ENCODE measurements at places on chromosomes 1 and 21.

DNA sequence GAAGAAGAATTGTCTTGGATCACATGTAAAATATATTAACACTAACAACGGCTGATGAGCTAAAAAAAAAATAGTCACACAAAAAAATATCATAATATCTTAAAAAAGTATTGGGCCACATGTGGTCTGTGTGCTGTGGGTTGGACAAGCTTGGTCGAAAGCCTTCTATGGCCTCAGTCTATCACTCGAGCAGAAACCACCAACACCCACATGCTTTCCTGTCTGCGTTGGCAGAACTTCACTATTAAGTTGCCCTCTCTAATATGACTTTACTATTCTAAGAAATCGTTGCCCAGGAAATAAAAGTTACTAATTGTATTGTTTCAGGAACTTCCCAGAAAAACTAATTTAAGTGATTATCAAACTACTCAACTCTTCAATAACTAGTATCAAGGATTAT is 28.2 kb upstream of the ETS2 start:
- no peak for DNase-seq

DNA sequence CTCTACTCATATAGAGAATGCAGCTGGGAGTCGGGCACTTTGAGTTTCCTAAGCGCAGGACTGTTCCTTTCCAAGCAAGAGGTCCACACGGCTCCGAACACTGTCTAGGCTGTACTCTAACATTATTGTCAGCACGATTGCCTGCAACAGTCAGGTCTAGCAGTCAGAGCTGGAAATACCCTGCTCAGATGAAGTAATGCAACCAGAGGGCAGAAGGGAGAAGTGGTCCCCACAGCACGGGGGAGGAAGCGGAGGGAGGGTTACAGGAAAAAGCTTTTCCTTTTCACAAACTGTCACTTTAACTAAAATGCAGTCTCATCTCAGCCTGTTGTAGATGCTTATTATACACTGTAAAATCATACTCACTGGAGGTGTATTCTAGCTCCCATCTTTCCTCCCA is 98.9 kb upstream of the SLC44A3 start:
- no peak for DNase-seq

DNA sequence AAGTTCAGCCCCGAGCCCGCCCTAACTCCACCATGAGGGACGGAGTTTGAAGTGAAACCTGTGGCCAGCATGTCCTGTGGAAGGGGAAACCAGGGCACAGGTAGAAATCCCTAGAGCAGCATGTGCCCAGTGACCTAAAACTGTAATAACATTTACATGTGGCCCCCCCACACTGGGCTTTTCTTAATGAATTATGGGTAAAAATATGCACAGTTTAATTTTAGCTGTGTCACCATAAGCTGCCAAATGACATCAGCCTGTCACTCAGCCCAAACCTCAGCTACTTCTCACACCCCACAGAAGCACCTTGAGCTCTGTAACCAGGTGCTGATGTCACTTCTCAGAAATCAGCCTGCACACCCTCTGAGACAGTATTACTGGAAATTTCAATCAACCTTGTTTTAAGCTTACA is 50.0 kb upstream of the SLC19A1 start:
- DNase-seq = peak; percentile 65

- no peak for DNase-seq
These were observed 24.8 kb downstream of the PGM1 start for GRCh38 chr1:63618011-63618410.

GRCh38 chr1:185271921-185272320 is 45.1 kb downstream of the IVNS1ABP start:
- DNase-seq = no peak

DNA sequence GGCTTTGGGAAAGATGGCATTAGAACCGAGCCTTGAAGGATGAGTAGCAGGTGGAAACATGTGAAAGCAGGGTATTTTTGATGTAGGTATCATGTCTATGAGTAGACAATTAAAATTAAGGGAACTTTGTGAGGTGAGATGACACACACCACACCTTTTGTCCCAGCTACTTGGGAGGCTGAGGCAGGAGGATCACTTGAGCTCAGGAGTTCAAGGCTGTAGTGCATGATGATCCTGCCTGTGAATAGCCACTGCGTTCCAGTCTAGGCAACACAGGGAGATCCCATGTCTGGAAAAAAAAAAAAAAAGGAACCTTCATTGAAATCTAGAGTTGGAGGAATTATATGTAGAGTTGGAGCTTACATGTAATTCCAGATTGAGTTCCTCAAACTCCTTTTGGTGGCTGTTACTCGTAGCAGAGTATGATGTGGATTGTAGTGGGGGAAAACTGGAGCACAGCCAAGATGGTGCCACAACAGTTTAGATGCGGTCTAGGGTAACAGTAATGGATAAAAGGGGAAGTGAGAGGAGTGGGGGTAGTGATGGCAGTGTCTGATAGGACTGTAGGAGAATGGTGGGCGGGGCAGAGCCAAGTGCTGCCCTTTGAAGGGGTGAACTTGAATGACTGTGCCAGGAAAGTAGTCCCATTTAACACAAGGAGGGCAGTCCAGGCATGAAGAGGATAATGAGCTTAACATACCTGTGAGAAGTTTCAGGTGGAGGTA is 17.4 kb downstream of the AK4 start:
- DNase-seq = no peak

DNA sequence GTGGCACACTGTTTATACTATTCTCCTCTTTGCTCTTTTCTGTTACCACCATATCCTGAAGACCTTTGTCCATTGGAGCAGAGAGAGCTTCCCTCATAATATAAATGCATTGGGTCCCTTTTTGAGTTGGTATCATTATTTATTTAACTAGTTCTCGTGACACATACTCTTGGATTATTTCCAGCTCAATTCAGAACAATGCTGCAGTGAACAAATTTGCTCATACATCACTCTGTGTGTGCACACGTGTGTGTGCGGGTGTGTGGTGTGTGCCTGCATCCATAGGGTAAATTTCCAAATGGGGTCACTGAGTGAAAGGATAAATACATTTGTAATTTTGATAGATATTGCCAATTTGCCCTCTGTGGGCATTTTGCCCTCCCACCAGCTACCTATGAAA is 5.8 kb downstream of the PLA2G2A start:
- DNase-seq = no peak

DNA sequence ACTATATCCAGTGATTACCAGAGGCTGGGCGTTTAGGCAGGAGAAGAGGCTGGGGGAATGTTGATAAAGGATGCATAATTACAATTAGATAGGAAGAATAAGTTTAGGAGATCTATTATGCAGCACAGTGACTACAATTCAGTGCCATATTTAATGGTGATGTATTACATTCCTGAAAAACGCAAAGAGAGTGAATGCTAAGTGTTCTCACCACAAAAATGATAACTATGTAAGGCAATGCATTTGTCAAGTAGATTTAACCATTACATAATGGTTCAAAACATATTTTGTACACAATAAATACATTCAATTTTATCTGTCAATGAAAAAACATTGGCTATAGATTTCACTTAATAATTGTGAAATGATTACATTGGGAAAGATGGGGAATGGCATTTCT is 548.9 kb downstream of the NUF2 start:
- DNase-seq = no peak

DNA sequence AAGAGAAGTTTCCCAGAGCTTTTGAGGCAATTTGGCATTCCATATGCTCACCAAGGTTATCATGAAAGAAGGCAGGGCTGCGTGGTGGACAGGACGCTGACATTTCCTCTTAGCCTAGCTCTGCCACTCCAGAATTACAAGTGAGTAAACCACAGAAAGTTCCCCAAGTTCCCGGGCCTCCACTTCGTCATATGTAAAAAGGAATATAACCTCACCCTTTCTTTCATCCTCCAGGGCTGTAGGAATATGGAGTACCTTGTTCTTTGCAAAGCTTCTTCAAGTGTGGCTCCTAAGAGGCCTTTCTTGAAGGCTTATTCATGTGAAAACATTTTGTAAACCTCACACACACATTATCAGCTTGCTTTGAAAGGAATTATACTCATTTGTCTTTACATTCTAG is 210.2 kb downstream of the GREM2 start:
- no peak for DNase-seq

- no peak for DNase-seq
These were observed 43.2 kb downstream of the C1orf198 start for GRCh38 chr1:230824919-230825721.

GRCh38 chr1:114979278-114979891 is 50.2 kb upstream of the TSHB start:
- DNase-seq = peak; percentile 46

GRCh38 chr21:37907076-37907475 is 9.2 kb downstream of the KCNJ6 start:
- no peak for DNase-seq

- DNase-seq = no peak
These were observed 36.3 kb upstream of the TDRD10 start for GRCh38 chr1:154465621-154466195.

- DNase-seq = no peak
These were observed 10.7 kb downstream of the SEMA6C start for GRCh38 chr1:151135433-151136385.

DNA sequence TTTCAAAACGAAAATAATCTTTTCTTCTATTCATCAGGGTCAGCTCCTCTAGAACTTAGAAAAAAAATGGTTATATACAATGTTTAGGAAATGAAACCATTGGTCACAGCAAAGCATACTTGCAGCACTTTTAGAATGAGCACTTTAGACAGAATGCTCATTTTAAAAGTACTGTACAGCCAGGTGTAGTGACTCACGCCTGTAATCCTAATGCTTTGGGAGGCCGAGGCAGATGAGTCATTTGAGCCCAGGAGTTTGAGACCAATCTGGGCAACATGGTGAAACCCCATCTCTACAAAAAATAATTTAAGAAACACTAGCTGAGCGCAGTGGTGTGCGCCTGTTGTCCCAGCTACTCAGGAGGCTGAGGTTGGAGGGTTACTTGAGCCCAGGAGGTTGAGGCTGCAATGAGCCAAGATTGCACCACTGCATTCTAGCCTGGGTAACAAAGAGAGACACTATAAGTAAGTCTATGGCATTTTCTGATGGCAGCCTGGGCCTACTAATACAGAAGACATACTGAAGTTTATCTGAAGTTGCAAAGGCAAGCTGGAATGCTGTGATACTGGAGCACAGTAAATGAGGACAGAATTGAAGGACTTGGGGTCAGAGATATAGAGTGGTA is 48.9 kb upstream of the ZNF326 start:
- DNase-seq = no peak

DNA sequence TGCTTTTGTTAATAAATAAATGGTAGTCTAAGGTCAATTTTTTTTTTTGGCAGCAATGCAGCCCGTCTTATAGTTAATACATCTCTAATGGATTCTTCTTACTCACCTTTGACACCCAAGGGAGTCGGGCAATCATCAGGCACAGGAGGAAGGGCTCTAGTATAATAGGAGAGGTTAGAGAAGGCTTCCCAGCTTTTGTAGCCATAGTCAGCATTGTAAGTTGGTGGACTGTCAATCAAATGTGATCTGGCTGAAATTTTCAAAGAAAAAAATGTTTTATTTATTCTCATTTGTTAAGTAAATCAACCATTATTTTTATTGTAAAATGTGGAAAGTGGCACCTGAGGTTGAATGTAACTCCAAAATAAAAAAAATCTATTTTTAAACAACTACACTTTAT is 2.1 kb downstream of the PTGS2 start:
- no peak for DNase-seq

GRCh38 chr1:212769459-212770167 is 22.0 kb downstream of the NSL1 start:
- no peak for DNase-seq

DNA sequence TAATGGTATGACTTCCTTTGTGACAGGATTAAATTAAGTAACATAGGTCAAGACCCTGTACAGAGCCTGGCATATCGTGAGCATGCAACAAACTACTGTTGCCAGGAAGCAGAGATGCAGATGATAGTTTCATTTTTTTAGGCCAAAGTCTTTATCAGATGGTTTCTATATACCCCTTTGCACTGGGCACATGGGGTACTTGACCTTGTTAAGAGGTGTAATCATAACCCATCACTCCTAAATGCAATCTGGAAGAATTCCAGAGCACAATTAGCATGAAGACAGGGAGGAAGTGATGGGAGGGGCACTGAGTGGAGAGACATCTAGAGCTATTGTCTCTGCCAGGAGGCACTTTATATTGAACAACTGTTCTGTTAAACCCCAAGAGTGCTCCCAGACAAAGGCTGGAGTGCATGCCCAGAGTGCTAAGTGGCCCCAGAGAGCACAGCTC is 22.1 kb downstream of the ZBTB17 start:
- no peak for DNase-seq

- DNase-seq = no peak
These were observed 388.7 kb downstream of the ST6GALNAC3 start for GRCh38 chr1:76463278-76463677.

DNA sequence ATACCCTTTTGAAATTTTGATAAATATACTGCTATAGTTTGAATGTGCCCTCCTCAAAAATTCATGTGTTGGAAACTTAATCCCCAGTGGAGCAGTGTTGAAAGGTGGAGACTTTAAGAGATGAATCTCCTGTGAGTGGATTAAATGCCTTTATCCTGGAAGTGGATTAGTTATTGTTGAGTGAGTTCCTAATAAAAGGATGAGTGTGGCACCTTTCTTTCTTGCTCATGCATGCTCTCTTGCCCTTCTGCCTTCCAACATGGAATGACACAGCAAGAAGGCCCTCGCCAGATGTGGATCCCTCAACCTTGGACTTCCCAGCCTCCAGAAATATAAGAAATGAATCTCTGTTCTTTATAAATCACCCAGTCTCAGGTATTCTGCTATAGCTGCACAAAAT is 51.8 kb downstream of the CD160 start:
- no peak for DNase-seq

DNA sequence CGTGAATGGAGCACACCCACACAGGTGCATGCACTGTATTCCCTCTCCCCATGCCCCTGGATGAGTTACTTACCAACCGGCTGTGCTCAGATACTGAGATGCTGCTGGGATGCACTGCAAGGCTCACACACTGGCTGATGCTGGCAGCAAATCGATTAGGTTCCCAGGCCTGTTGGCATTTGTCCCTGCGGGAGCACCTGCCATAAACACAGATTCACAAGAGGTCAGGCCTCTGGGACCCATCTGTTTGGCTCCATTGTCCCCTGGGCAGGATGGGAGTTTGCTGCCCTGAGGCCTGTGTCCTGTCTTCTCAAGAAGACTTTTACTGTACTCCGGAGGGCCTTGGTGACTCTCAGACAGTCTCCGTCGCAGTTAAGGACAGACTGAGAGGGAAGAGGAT is 145.4 kb downstream of the PLXNA2 start:
- DNase-seq = no peak

- no peak for DNase-seq
These were observed 3.2 kb downstream of the EFHD2 start for GRCh38 chr1:15412843-15413242.

- no peak for DNase-seq
These were observed 750 bp upstream of the PTGFRN start for GRCh38 chr1:116908820-116909511.

- no peak for DNase-seq
These were observed 1292.6 kb downstream of the BRINP3 start for GRCh38 chr1:189185097-189185496.

All from stimulated activated CD4-positive, alpha-beta T cell treated with anti-CD3 and anti-CD28 coated beads, Interleukin-4, amount 100 ng/mL, for 48 hours (primary cell).